GM23338 (cell line): ENCODE measurements at places on chromosomes 4 and X. TPM values are rescaled to one million over a fixed set of nuclear protein-coding genes. Genes with fewer than 3 reads are reported as not detected.

GRCh38 chr4:32745351-32745750, 2025.2 kb downstream of the PCDH7 start:
- DNase-seq, result no peak

DNA sequence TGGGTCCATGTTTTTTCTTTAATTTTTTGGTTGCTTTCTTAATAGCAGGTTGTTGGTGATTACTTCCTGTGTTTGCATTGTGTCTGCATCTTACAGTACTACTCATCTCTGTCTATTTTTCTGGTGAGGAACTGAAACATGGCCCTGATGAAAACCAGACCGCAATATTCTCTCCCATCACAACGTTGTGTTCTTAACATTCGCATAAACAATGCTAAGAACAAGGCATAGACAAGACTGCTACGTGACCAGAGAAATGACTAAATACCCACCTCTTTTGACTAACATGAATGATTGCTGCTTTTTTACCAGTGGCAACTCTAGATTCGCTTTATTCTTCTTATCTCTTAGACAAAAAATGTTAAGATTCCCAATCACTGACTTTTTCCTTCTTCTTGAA, 179.1 kb downstream of the GC start:
- DNase-seq, result no peak

Gene IL2
- not detected in 2 replicates for total RNA-seq

DNA sequence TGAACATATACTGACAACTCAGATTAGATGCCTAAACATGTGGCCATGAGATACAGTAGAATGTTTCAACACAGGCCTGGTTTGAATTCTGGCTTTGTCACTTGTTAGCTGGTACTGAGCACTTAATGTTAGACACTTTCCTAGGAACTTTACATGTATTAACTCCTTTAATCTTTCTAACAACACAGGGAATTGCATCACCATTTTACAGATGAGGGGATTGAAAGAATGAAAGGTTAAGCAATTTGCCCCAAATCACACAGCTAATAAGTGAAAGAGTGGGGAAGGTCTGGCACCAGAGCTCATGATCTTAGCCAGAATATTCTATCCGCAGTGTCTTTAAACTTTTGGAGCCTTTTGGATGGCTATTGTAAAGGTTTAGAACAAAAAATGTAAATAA, 95.9 kb downstream of the NYX start:
- DNase-seq, result no peak

GRCh38 chr4:140661550-140661949, 92.8 kb upstream of the UCP1 start:
- DNase-seq, result no peak

Gene RGN
- 0.47 and 6.7 TPM in 2 replicates for total RNA-seq

Gene SSX2
- 0.39 and 0.83 TPM in 2 replicates for total RNA-seq

- no peak for DNase-seq
Measured at GRCh38 chrX:108032944-108033343, 11.9 kb upstream of the VSIG1 start.

Gene SLC4A4
- total RNA-seq, result 1.5 and 2.3 TPM in 2 replicates

Gene IL2RG
- not detected in 2 replicates for total RNA-seq

GRCh38 chr4:114636192-114636935, 37.8 kb downstream of the UGT8 start:
- no peak for DNase-seq

DNA sequence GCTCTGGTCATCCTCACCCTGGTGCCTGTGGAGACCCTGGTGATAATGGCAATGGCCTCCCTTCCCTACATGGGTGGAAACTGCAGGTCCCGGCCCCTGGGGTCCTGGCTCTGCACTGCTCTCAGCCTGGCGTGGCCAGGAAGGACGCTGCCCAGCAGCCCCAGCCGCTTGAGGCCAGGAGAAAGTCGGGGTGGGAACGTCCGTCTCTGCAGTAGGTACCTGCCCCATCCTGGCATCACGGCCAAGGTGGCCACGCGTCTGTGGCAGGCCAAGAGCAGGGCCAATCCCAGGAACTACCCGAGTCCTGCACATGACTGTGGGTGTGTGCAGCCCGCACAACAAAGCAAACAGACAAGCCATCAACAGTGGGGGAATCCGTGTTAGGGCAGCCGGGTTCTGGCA, 33.8 kb downstream of the FGFRL1 start:
- no peak for DNase-seq

GRCh38 chrX:3501833-3502535, 155.5 kb upstream of the MXRA5 start:
- DNase-seq, result no peak

Gene PCDH18
- total RNA-seq, result 63.2 and 68.1 TPM in 2 replicates

DNA sequence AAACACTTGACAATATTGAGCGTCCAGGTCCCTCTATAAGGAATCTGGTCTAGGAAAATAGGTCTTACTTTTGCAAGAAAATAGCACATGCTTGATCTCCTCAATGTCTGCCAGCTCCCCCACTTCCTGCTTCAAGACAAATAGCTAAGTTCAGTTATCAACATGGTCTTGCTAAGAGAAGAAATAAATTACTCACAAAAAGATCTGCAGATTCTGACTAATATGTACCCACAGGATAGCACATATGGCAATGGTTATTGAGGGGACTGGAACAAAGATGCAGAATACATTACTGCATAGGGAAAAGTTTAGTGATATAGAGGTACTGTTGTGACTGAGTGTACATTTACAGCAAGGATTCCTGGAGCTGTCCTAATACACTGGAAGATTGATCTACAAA, 457.5 kb upstream of the GRID2 start:
- DNase-seq, result no peak

- no peak for DNase-seq
Measured at GRCh38 chr4:107219681-107220080, 183.6 kb upstream of the DKK2 start.

DNA sequence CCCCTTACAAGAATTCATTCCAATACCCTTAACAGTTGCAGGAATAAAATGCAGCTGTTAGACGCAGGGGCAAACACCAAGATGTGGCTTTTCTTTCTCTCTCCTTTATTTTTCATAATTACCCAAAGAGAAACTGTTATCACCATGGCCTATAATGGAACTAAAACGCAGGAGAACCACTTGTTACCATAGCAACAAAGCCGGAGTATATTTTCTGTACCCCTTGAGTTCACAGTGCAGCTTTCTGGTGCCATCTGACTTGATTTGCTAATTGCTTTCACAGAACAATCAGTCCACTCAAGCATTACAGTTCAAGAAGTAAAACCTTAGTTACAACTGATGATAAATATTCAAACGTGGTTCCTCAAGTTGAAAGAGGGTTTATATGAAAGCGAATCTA, 157.9 kb downstream of the AMELX start:
- DNase-seq, result no peak

- DNase-seq, result peak; percentile 8
Measured at GRCh38 chr4:133152831-133153481, 3.9 kb downstream of the PCDH10 start.

Gene HDX
- 8.7 and 15.3 TPM in 2 replicates for total RNA-seq

GRCh38 chr4:109444182-109444844, 10.7 kb downstream of the SEC24B start:
- no peak for DNase-seq

DNA sequence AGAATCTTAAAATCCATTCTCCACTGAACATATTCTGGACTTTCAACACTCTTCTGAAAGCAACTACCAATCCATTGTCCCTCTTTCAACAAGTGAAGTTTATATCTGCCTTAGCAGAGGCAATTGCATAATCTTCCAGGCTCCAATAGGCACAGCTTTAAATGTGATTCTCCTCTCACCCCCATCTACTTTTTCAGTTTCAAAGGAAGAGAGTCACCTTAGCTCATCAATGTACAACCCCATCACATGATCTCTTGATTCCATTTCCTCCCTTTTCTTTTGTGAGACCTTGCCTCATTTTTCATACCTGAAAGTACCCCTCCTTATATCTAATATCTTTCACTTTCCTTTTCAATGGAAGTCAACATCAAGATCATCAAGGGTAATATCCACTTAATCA, 921.7 kb upstream of the EPHA5 start:
- DNase-seq, result no peak

DNA sequence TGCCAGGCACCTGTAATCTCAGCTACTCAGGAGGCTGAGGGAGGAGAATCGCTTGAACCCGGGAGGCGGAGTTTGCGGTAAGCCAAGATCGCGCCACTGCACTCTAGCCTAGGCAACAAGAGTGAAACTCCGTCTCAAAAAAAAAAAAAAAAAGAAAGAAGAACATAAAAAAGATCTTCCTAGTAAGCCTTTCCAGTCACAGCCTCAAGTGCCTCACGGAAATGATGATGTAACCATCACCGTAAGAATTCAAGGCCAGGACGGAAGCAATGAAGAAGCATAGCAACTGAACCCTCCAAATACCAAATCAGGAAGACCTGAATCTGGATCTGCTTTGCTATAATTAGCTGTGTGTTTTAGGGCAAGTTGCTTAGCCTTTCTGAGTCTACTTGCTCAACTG, 28.8 kb downstream of the RBM47 start:
- DNase-seq, result no peak

DNA sequence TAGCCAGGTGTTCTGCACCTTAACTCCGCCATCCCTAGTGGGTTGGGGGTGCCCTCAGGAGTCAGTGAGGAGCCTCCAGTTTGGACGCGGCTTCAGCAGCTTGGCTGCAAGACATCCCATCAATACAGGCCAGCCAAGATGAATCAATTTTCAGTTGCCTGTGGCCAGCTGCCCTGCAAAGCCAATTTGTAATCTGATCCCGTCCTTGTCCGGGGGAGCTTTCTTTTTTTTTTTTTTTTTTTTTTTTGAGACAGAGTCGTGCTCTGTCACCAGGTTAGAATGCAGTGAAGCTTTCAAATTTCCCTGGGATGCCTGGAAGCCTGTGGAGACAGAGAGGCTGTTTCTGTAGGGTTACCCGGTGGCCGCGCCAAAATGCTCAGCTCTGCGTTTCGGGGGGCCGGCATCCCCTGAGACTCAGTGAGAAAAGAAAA, 192.5 kb downstream of the ASMT start:
- peak; percentile 77 for DNase-seq

Gene MAGEB17
- total RNA-seq, result 0.14 and 2.2 TPM in 2 replicates

DNA sequence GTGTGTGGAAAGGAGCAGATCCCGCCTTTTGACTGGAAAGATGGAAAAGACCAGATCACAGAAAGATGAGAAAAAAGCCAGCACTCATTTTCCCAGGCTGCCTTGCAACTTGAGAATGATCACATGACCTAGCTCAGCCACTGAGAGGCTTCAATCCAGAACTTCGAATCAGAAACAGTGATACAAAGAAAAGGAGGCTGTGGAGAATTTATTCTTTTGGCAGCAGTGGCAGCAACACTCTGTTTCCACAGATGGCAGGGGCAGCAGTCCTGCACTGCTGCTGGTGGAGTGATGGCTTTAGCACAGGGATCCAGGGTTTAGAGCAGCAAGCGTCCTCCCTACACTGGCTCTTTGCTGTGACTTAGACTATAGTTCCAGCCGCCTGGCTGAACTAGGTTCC, 77.8 kb upstream of the SH3RF1 start:
- no peak for DNase-seq

GRCh38 chr4:37762294-37762990, 64.0 kb upstream of the PGM2 start:
- DNase-seq, result peak; percentile 56

Gene DCHS2
- total RNA-seq, result 6.3 and 7.6 TPM in 2 replicates

Gene IRF2
- 14.1 and 14.7 TPM in 2 replicates for total RNA-seq

- peak; percentile 48 for DNase-seq
Measured at GRCh38 chr4:158850800-158851644, 82.2 kb downstream of the FNIP2 start.

GRCh38 chr4:177810220-177810619, 368.0 kb upstream of the AGA start:
- DNase-seq, result no peak

DNA sequence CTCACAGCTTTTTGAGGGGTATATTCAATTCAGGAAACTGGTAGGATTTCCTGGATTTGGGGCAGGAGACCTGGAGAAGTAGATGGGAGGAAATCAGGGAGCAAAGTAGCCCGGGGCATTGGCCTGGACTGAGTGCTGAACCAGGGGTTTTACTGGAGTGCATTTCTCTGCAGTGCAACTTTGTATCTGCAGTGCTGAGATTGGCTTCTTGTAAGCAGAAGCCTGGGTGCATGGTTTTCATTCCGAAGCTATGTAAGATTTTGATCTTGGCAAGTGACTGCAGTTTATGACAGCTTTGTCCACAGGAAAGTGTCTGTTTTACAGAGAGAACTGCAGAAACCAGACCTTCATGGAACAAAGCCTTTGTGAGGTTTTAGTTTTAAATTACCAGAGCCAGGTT, 158.3 kb downstream of the SPCS3 start:
- DNase-seq, result no peak
